ENCODE measurements at places on chromosomes 3 and 15.
A peak's percentile ranks its signal among the peaks of the same experiment; 100 is the strongest.

GRCh38 chr3:78143000-78143399, 1103.1 kb downstream of the ROBO2 start:
- no peak for DNase-seq

GRCh38 chr15:90143166-90143655, 40.9 kb upstream of the IDH2 start:
- peak; percentile 24 for DNase-seq

GRCh38 chr3:94336046-94336753, 273.3 kb downstream of the NSUN3 start:
- no peak for DNase-seq

- DNase-seq: no peak
Measured at GRCh38 chr15:26561130-26561529, 211.7 kb downstream of the GABRB3 start.

- no peak for DNase-seq
Measured at GRCh38 chr3:179853176-179853575, 183.6 kb downstream of the PEX5L start.

DNA sequence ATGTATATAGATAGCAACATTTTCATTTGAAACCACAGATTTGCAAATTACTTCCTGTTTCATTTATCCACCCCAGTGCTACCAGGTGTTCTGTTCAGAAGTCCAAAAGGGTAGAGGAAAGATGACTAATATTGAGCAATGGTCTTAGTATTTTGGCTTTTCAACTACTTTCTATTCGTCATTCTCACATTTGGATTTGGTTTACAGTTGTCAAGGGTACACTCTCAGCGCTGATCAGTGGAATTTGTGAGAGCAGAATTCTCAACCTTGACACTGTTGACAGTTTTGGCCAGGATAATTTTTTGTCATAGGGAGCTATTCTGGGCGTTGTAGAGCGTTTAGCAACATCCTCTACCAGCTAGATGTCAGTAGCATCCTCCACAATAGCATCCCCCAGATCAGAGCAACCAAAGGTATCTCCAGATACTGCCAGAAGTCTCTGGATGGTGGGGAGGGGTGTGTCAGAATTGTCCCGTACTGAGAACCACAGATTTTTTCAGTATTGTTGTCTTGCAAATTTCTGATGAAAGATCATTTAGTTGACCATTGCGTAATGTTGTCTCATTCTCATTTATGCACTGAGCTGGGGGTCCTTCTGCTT, 4.2 kb downstream of the HMCES start:
- DNase-seq: peak; percentile 5

- no peak for DNase-seq
Measured at GRCh38 chr15:51846463-51847230, 17.2 kb downstream of the TMOD3 start.

- DNase-seq: no peak
Measured at GRCh38 chr15:96345560-96346399, 15.3 kb downstream of the NR2F2 start.

GRCh38 chr15:66157507-66157906, 96.0 kb downstream of the MEGF11 start:
- no peak for DNase-seq

DNA sequence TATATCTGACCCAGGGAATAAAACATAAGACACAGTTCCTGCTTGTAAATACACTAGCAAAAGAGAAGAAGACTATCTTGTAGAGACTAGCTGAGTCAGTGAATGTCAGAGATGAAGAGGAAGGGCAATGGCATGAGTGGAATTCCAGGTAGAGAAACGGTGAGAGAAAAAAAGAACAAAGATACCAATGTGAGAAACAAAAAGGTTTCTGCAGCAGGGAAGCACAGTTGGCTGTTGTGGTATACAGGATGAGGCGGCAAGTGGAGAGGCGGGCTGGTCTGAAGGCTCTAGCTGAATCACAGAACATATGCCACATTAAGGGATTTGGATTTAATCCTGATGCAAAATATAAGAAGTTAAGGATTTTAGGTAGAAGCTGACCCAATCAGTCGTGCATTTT, 17.1 kb upstream of the TASOR start:
- no peak for DNase-seq

GRCh38 chr3:122263974-122264588, 61.0 kb upstream of the CSTA start:
- DNase-seq: no peak

DNA sequence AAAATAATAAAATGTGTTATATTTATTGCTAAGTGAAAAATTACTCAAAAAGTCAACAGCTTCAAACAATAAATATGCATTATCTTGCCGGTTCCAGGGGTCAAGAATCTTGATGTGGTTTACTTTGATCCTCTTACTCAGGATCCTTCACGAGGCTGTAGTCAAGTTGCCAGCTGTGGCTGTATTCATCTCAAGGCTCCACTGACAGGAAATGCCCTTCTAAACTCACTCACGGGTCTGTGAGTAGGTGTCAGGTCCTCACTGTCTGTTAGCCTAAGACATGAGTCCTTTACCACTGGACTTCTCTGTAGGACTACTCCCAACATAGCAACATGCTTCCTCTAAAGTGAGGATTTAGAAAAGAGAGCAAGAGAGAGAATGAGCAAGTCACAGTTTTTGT, 983.0 kb downstream of the SI start:
- DNase-seq: no peak

GRCh38 chr15:92149465-92149864, 244.2 kb upstream of the ST8SIA2 start:
- no peak for DNase-seq

DNA sequence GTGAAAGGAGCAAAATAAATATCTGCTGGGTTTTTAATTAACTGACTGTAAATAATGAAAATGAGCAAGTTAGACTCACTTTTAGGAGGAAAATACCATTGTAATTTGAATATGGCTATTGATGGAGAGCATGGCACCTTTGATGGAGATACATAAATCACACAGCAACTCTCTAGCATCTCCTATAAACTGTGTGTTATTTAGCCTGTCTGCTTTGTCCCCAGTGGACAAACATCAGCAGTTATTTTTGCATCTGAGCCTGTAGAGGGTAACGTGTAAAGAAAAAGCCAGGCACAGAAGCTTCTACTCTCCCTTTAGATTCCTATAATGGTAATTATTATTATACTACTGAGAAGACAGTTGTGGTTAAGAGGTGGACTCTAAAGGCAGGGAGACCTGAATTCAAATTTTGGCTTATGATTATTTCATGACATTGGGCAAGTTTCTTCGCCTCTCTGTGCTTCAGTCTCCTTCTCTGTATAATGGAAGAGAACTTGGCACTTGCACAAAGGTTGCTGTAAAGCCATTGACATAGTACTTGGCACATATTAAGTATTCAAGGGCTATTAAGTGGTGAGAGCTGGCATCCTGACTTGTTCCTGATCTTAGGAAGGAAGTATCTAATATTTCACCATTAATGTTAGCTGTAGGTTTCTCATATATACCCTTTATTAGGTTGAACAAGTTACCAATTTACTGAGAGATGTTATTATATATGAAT, 289.5 kb upstream of the TRIM42 start:
- DNase-seq: no peak

DNA sequence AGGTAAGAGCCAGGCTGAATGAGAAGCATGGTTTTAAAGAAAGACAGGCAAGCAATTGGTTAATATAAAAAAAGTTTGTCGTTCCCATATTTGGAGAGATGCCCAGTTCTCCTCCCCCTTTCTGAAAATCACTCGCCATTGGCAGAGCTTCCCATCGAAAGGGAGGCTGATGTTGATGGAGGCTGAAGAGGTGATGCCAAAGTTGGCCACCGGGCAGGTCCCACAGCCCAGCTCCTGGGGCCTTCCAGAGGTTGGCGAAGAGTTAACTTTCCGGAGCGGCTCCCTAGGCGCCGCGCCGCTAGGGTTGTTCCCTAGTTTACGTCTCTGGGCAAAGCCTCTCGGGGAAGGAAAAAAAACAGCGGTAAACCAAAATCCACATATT, 793 bp downstream of the PCOLCE2 start:
- DNase-seq: no peak

- no peak for DNase-seq
Measured at GRCh38 chr3:122679882-122680474, 661 bp upstream of the PARP14 start.

- DNase-seq: no peak
Measured at GRCh38 chr3:123383091-123384053, 65.5 kb downstream of the ADCY5 start.

DNA sequence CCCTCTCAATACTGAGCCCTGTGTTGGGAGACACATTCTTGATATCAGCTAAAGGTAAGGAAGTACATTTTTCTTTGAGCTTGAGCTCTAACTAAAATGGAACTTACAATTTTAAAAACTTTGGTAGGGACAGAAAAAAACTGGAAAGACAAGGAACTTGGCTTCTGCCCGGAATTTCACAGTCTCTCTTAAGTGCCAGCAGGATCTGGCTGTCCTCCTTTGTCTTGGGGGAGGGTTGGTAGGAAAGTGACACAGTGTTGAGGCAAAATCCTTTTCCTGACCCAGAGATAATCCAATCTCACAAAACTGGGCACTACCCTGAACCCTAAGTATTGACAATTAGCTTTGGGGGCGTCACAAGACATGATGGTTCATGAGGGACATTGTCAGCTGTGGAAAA, 45.3 kb downstream of the ZPLD1 start:
- DNase-seq: no peak

- no peak for DNase-seq
Measured at GRCh38 chr3:124701687-124702086, 28.6 kb upstream of the UMPS start.

DNA sequence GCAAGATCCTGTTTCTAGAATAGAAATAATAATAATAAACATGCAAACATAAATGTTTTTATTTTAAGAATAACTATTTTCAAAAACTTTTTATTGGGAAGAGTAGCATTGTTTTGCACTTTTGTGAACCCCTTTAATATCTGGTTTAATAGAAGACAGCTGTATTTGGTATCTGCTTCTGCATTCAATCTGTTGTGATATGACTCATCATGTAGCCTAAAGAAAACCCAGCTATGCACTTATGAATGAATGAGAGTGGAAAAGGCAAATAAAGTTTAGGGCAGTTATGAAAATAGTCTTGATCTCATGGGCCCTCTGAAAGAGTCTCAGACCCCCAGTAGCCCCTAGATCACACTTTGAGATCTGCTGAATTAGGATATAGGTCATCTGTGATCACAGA, 100.4 kb upstream of the PPP2R3A start:
- no peak for DNase-seq

GRCh38 chr3:110900576-110900975, 171.0 kb upstream of the NECTIN3 start:
- DNase-seq: no peak

DNA sequence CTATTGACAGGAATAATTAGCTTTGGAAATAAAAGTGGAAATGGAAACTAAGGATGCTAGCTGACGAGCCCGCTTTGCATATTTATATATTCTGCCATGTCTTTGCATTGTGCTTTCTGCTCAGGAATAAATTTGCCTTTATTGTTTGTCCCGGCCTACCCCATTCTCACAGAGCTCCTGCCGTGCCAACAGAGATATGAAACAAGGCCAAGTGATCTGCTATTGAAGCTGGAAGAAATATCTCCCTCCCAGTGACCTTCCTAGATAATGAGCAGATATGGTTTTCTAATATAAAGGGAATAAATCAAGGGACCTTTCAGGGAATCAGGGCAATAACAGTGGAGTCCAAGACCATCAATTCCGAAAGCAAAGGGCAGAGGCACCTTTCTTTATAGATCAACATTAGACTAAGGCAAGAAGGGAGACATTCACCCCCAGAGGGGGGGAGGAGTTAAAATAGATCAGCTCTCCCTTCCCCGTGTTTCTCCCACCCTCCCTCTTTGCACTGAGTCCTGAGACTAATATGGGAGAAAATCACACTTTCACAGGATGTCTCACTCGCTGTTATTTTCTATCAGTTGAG, 664.6 kb downstream of the AGBL1 start:
- DNase-seq: no peak

GRCh38 chr15:42994546-42994945, 74.0 kb upstream of the TTBK2 start:
- no peak for DNase-seq

DNA sequence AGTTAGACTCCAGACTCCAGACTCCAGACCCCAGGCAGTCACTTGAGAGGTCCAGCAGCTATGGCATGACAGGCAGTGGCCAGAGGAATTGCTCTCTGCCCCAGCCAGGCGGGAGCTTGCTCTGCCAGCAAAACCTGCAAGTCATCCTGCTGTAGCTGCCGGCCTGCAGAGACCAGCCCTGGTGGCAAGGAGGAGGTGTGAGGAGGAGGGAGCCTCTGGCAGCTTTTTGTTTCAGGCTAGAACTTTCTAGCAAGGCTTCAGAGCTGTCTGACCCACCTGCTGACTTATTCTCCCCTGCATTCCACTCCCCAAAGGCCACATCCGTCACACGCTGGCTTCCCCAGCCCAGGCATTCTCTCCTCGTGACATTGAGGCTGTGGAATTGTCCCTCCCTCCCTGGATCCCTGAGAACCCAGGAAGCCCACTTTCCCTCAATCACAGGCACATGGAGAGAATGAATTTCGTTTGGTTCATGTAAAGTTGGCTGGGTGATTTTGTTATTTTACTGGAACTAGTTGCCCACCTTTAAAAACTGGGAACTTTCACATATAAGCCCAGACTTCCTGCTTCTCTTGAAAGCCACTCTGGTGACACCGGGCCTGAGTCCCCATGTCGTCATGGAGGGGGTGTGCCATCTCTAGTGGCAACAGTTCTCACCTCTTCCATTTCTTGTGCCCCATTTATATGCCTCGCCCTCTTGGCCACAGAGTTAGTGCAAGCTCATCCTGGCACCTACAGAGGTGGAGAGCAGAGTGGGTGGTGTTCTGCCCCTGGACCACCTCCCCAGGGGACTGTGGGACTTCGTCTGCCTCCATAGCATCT, 82.7 kb downstream of the ABHD5 start:
- DNase-seq: no peak

DNA sequence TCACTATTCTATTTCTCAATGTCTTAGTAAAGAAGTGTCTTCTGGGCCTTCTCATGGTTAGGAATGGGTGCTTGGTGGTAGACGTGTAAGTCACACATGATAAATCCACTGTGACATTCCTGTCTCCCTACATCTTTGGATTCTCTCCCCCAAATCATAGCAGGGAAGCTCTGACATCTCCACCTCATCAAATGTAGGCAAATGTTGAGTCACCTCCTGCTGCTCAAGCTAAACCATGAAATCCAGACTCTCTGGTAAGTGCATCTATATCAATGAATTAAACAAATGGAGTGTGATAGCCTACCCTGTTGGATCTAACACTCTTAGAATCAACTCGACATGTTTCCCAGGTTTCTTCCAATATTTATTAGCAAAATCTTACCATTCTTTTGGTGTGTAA, 42.8 kb upstream of the RPL35A start:
- no peak for DNase-seq

- DNase-seq: no peak
Measured at GRCh38 chr3:135009014-135009413, 214.0 kb downstream of the EPHB1 start.

GRCh38 chr15:71588746-71589145, 221.6 kb upstream of the NR2E3 start:
- no peak for DNase-seq

- no peak for DNase-seq
Measured at GRCh38 chr15:77826006-77826695, 193.4 kb upstream of the LINGO1 start.

- DNase-seq: no peak
Measured at GRCh38 chr3:45603226-45603625, 8.7 kb downstream of the LIMD1 start.

- no peak for DNase-seq
Measured at GRCh38 chr3:75144406-75144805, 519.7 kb upstream of the FRG2C start.

Measured in stimulated activated CD8-positive, alpha-beta memory T cell treated with anti-CD3 and anti-CD28 coated beads, Interleukin-7, amount 100 ng/mL, for 4 hours (primary cell).